Heart right ventricle (tissue), 16 donors: ENCODE measurements at places on chromosomes 4 and X.

- H3K4me3 ChIP-seq = no peak overlapping the region
- H3K36me3 ChIP-seq = no peaks in the 10 kb centered on the region
Observed at GRCh38 chrX:1938190-1938589, 323.3 kb downstream of the ASMT start.

DNA sequence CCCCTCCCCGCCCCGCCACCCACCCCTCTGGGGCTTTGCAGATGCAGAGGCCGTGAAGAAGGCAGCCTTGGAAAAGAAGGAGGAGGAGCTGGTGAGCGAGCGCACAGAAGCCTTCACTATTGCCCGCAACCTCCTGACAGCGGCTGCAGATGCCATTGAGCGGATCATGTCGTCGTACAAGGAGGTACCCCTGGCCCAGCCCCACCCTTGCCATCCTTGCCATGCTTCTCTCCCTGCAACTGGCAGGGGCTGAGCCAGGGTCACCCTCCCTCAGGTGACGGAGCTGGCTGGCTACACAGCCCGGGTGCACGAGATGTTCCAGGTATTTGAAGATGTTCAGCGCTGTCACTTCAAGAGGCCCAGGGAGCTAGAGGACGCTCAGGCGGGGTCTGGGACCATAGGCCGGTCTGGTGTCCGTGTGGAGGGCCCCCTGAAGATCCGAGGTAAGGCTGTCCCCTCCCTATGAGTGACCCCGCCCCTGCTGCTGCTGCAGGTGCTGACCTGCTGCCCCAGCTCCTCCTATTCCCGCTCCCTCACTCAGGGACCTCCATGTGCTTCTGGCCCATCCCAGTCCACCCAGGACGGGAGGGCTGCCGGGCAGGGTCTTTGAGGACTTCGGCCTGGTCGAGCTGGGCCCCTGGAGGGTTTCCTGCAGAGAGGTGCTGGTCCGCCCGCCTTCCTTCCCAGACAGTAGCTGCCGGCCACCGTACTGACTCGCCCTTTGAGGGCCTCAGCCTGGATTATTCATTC is 11.6 kb downstream of the ABCD1 start:
- no peaks in the 10 kb centered on the region for H3K27me3 ChIP-seq
- H3K27ac ChIP-seq = no peak overlapping the region
- no peak overlapping the region for H3K4me3 ChIP-seq
- H3K36me3 ChIP-seq = no peaks in the 10 kb centered on the region
- DNase-seq = no peak
- no peaks in the 10 kb centered on the region for H3K4me1 ChIP-seq

GRCh38 chr4:8913858-8914460 is 42.3 kb upstream of the HMX1 start:
- no peak overlapping the region for H3K27ac ChIP-seq
- no peaks in the 10 kb centered on the region for H3K4me1 ChIP-seq
- peaks cover 29% of the 10 kb centered on the region for H3K27me3 ChIP-seq

- no peak overlapping the region for H3K4me3 ChIP-seq
- H3K4me1 ChIP-seq = no peaks in the 10 kb centered on the region
- peak; percentile 5 for DNase-seq
- H3K27me3 ChIP-seq = no peaks in the 10 kb centered on the region
Observed at GRCh38 chrX:13373431-13374187, 53.8 kb upstream of the ATXN3L start.

DNA sequence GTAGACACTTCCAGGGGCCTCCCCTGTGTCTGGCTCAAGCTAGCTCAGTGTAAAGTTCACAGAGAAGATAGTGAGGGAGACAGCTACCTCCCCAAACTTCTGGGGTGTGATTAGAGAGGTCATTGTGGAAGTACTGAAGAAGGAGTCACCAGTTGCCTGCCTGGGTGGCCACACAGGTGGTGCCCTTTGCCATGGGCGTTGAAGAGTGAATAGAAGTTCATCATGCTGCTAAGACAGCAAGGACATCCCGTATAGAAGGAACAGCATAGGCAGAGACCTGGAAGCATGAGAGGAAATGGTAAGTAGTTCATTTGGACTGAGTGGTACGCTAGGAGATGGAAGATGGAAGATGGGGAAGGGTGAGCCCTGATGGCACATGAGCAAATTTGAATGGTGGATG is 110.1 kb downstream of the PJA1 start:
- H3K4me3 ChIP-seq = no peak overlapping the region
- no peak overlapping the region for H3K27ac ChIP-seq
- no peaks in the 10 kb centered on the region for H3K36me3 ChIP-seq
- no peaks in the 10 kb centered on the region for H3K4me1 ChIP-seq

DNA sequence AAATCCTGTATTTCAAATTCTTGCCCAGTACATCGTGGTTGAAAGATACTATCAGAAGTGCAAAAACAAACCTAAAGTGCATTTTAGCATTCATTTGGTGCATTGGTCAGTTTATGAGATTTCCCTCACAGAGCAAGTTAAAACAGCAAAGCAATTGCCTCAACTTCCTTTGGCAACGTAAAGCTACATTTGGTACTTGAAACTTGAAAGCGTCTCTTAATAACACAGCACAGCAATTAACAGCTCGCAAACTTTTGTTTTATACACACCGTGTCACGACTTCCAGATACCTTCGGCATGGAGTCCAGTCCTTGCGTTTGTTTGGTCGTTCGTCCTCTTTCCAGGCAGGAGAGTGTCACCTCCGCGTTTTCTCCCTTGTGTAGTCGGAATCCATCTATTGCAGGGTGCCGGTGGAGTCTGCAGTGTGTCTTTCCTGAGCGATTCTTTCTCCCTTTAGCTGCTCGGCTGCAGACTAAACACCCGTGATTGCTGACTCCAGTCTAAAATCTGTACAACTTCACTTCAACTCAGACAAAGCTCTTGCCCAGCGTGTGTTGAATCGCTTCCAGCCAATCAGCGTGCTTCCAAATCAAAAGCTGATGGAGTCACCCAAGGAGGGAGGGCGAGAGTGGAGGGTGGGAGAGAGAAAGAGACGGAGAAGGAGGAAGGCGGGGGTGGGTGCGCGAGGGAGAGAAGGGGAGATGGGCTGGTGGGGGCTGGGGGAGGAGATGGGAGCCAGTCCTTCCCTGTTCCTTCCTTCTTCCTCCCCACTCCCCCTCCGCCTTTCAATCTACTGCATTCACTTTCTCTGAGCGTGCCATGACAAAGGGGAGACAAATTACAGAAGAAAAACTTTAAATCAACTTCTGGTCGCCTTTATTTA is at the start of gene PCDH18:
Gene PCDH18 (minus strand): TSS at position 509 of the 883 bp plus-strand sequence. CDS start 406 bp downstream, at position 103.
- no peaks in the 10 kb centered on the region for H3K27me3 ChIP-seq
- no peaks in the 10 kb centered on the region for H3K36me3 ChIP-seq
- no peaks in the 10 kb centered on the region for H3K4me1 ChIP-seq
- peak; percentile 92 for DNase-seq
- peak within 1 kb of the TSS; percentile 58 for H3K4me3 ChIP-seq

DNA sequence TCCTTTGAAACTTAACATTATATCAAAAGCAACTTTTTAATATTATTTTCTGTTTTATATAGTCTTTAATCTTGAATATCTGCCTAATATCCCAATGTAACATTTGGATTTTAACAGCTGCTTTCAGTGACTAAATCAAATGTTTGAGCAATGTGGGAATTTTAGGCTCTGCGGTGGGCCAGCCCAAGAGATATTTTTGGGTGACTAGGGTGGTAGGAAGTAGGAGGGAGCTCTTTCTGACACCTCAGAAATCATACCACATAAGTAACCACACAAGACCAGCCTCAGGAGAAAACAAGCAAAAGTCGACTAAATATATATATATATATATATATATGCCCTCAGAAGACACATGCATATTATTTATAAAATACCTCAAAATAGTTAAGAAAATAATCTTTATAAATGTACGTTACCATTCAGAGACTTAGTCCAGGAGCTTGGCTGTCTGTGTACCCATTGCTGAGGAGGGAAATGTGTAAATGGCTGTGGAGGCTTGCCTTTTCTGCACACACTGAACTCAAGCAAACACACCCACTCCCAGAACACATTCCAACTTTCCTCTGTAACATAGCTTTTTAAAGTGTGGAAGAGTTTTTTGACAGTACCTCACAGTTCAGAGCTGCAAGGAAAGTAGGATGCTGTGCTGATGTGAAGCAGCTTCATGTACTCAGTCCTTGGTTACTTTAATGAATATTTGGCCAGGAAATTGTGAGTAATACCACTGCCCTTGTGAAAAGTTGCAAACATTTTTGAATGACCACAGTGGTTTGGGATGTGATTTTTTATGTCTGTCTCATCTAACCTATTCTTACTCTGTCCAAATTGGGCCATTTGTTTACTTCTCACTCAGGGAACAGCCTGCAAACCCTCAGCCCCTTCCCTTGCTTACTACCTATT is at the start of gene RTL3:
Gene RTL3 (minus strand): TSS at position 484 of the 900 bp plus-strand sequence. CDS start 908 bp downstream, outside the sequence.
- no peak within 1 kb of the TSS for H3K4me3 ChIP-seq
- H3K36me3 ChIP-seq = no peaks in the 10 kb centered on the region
- H3K27ac ChIP-seq = no peak within 1 kb of the TSS
- DNase-seq = no peak
- no peaks in the 10 kb centered on the region for H3K4me1 ChIP-seq
- H3K27me3 ChIP-seq = no peaks in the 10 kb centered on the region

- H3K27me3 ChIP-seq = no peaks in the 10 kb centered on the region
- DNase-seq = no peak
- no peaks in the 10 kb centered on the region for H3K36me3 ChIP-seq
- no peak overlapping the region for H3K4me3 ChIP-seq
- H3K4me1 ChIP-seq = peaks cover 70% of the 10 kb centered on the region
Observed at GRCh38 chrX:10021461-10022272, 54.5 kb downstream of the CLDN34 start.

DNA sequence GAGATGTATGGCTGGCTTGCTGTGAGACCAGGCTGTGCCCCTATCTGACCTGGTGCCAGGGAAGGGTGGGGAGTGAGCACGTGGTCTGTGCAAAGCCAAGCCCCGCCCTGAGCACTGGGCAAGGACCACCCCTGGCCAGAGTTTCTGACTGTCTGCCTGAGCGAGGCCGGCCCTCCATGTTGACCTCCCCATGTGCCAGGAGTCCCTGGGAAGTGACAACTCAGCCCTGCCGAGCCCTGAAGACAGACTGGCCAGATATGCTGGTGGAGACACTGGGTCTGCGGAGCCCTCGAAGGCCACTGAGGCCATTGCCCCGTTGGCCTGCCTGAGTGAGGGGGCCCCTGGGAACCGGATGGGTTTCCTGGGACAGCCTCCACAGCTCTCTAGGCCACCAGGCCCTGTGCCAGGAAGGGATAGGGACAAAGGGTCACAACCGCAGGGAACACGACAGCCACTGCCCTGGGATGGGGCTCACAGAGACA is 7.1 kb upstream of the BGN start:
- H3K27me3 ChIP-seq = no peaks in the 10 kb centered on the region
- H3K27ac ChIP-seq = peak overlapping the region; percentile 73
- no peak overlapping the region for H3K4me3 ChIP-seq
- DNase-seq = no peak

- no peak overlapping the region for H3K4me3 ChIP-seq
- no peaks in the 10 kb centered on the region for H3K36me3 ChIP-seq
- H3K27ac ChIP-seq = no peak overlapping the region
- no peaks in the 10 kb centered on the region for H3K27me3 ChIP-seq
- DNase-seq = peak; percentile 27
Observed at GRCh38 chr4:13174001-13174400, 310.1 kb downstream of the RAB28 start.

GRCh38 chr4:30718641-30719453 is 1.3 kb upstream of the PCDH7 start:
- DNase-seq = no peak
- peak overlapping the region; percentile 39 for H3K4me3 ChIP-seq
- peaks cover 30% of the 10 kb centered on the region for H3K27me3 ChIP-seq
- no peaks in the 10 kb centered on the region for H3K36me3 ChIP-seq

GRCh38 chrX:134971926-134972325 is 18.9 kb upstream of the SMIM10 start:
- no peaks in the 10 kb centered on the region for H3K4me1 ChIP-seq
- H3K4me3 ChIP-seq = no peak overlapping the region
- no peak overlapping the region for H3K27ac ChIP-seq
- no peaks in the 10 kb centered on the region for H3K36me3 ChIP-seq
- H3K27me3 ChIP-seq = no peaks in the 10 kb centered on the region
- no peak for DNase-seq

DNA sequence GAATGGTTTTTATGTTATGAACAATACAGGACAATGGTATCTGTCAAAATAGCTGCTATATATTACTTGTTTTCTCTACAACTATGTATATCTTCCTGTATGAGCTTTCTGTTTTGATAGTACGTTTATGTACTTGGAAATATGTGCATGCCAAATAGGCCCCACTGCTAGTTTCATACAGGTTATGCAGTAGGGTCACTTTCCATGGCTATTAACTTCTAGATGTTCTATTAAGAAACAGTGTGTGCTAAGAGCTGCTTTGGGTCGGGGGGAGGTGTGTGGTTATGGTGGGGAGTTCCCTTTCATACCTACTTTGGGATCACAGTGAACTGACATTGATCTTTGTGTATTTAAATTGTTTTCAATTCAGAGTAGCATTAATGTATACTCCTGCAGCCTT is 30.9 kb downstream of the RBPJ start:
- H3K4me1 ChIP-seq = no peaks in the 10 kb centered on the region
- no peak overlapping the region for H3K27ac ChIP-seq
- no peak overlapping the region for H3K4me3 ChIP-seq
- H3K36me3 ChIP-seq = no peaks in the 10 kb centered on the region
- no peak for DNase-seq

DNA sequence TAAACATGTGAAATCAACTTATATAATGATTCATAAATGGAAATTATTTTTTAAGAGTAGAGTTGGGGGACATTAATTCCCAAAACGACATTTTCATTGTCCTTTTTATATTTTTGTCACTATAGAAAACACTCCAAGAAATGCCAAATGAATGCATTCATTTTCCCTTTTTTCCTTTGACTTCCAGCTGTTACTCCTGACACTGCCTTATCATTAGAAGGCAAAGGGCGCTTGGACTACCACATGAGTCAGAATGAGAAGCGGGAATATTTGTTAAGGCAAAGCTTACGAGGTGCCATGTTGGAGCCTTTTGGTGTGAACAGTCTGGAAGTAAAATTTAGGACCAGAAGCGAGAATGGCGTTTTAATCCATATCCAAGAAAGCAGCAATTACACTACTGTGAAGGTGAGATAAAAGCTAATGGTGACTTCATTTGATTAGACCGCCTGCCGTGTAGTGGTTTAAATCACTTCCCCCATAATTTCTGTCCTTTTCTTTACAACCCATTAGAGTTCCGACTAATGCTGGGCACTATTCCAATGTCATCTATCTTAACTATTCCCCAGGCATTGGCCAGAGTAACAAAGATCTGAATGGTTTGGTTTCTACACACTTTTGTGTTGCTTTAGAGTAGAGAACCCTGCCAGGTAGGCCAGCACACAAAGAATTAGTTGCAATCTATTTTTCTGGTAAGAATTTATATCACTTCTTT is 166.7 kb downstream of the FAT4 start:
- no peak overlapping the region for H3K27ac ChIP-seq
- H3K4me1 ChIP-seq = no peaks in the 10 kb centered on the region
- no peaks in the 10 kb centered on the region for H3K36me3 ChIP-seq
- no peaks in the 10 kb centered on the region for H3K27me3 ChIP-seq
- H3K4me3 ChIP-seq = no peak overlapping the region
- DNase-seq = no peak

DNA sequence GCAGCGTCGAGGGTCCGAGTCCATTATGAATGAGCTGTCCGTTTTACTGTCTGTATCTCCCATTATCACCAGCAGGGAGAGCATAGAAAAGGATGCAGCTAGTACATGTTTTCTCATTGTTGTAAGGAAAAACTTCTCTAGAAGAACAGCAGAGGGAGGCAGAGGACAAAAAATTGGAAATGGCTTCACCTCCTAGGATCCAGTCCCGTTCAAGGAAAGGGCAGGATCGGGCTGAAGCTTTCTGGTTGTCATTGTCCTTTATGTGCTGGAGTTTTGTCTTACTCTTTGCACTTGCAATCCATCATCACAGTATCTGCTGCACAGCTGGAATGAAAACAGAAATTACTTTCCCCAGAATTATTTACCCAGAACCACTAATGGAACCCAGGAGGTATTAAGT is 14.7 kb downstream of the NDP start:
- H3K27ac ChIP-seq = no peak overlapping the region
- DNase-seq = peak; percentile 35
- H3K4me3 ChIP-seq = no peak overlapping the region
- no peaks in the 10 kb centered on the region for H3K36me3 ChIP-seq
- H3K4me1 ChIP-seq = no peaks in the 10 kb centered on the region
- no peaks in the 10 kb centered on the region for H3K27me3 ChIP-seq
